CD4-positive, alpha-beta T cell treated with Interleukin-12 subunit alpha and Interleukin-12 subunit beta, for 1 hour (primary cell): ENCODE measurements at places on chromosomes 6 and 20.
A peak's percentile ranks its signal among the peaks of the same experiment; 100 is the strongest.

GRCh38 chr6:109304284-109305015, 77.8 kb downstream of the CD164 start:
- DNase-seq = no peak

DNA sequence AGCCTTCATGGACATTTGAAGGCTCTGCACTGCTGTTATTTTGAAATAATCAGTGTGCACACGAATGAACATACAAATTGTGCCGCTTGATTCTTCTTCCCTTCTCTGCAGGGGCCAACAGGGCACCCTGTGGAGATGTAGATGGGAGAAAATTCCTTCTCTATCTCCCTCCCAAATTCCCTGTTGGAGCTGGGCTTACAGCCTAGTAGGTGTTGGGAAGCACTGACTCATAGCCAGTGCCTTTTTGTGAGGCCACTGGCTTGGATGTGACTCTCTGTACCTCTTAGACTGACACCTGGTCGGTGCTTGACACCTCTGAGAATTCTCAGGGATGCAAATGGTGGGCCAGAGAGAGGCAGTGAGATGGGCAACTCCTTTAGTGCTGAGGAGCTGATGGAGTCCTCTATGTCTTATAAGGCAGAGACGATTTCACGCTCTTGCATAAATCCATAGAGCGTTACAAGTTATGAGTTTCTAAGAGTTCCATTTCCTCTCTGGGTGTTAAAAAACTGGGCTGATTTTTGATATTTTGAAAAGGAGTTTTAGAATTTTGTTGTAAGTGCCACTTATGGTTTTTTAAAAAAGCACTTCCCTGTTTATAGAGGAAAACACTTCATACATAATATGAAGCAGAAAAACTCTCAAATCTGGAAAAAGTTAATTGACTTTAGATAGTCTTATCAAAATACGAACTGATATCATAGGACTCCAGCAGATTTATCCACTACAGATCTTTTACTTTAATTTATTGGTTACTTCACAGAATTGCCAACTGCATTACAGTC, 89.8 kb upstream of the MAP3K7 start:
- no peak for DNase-seq

DNA sequence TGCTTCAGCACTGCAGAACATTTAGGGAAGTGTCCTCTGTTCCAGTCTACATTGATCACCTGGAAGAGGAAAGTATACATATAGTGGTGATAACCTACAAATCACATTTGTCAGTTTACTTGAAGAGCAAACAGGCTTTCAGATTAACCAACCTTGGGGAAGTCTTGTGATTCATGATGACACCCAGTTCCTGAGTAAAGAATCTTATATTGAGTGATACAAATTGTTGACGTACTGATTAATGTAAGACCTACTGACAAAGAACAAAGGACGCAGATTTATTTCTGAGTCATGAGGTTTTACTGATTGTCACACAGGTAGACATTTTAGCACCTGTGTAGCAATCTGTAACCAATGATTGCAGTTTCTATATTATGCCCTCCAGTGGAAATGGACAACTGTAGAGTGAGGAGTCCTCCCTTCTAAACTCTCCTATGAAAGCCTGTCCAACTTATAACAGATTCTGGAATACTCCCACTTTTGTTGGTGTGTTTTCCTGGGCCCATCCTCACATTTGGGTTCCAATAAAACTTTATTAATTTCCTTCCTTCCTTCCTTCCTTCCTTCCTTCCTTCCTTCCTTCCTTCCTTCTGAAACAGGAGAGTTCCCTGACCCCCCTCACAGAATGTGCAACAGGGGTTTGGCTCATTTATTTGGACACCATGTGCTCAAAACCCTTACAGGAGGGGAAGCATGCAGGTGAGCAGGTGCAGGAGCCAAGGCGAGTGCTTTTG, 113.5 kb downstream of the SLC35B3 start:
- DNase-seq = no peak

DNA sequence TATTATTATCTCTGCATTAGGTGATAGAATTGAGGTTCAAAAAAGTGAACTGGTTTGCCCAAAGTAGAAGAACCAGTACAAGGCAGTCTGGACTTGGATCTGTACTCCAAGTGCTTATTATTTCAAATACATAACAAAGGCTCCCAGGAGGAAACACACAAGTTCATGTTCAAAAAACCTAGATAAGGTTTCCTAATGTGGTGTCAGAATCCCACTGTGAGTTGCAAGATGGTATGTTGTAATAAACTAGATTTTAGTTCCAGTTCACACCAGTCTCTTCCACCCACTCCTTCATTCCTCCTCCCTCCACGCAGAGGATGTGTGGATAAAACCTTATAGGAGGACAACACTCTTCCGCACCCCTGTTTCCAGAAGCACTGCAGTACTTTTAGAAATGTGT, 42.8 kb downstream of the KIAA0319 start:
- no peak for DNase-seq

DNA sequence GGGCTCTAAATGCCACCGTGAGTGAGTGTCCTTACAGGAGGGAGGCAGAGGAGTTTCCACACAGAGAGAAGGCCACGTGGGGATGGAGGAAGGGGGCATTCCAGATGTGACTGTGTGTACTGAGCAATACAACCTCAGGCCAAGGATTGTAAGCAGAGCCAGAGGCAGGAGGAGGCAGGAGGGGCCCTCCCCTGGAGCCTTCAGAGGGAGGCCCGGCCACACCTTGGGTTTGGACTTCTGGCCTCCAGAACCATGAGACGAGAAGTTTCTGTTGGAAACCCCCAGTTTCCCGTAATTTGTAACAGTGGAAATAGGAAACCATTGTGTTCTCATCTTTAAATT, 9.3 kb upstream of the KIF25 start:
- no peak for DNase-seq

GRCh38 chr6:110528101-110528929, 51.9 kb upstream of the SLC22A16 start:
- DNase-seq = peak; percentile 68

- DNase-seq = no peak
These were observed 53.0 kb downstream of the LINC00237 start for GRCh38 chr20:21053002-21053762.

DNA sequence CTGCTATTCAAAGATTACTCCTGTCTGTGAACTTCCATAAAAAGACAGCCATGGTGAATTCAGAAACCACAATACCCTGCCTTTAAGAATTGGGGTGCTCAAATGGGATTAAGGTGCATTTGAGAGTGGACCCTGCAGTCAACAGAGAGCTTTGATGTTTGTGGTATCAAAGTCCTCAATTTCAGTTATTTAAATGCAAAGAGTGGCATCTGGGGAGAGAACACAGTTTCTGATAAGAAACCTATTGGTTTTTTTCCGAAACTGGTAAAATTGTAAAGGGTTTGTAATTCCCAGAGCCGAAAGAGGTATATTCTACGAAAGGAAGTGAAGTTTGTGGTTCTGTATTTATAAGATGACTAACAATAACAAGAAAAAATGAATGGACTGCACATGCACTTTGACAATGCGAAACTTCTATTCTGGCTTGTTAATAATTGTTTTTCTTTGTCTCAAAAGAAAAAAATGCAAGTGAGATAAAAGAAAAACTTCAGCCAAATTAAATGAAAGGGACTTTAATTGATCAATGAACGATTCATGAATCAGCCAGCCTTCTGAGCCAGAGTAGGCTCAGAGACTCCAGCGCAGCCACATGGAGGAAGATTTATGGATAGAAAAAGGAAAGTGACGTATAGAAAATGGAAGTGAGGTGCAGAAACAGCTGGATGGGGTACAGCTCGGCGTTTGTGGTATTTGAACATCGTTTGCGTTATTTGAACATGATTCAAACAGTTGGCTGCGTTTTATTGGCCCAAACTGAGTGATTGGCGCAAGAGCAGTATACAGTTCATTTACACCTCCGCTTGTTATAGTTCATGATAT, 70.5 kb upstream of the DUSP22 start:
- no peak for DNase-seq

DNA sequence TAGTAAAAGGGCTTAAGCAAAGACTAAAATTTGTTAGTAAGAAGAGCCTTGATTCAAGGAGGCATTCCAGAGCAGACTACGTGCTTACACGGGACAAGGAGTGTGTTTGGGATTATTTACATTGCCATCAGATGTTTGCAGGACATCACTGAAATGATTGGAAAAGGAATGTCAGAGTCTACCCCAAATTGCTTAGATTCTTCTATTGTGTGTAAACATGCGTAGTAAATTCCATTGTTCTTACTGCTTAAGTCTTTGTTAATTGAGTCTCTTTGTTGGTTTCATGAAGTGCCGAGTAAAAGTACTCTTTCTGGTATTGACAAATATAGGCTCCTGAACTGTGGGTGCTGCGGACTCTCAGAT, 60.5 kb downstream of the CD83 start:
- DNase-seq = no peak

- DNase-seq = no peak
These were observed 82.6 kb upstream of the BMP5 start for GRCh38 chr6:55957961-55958422.

DNA sequence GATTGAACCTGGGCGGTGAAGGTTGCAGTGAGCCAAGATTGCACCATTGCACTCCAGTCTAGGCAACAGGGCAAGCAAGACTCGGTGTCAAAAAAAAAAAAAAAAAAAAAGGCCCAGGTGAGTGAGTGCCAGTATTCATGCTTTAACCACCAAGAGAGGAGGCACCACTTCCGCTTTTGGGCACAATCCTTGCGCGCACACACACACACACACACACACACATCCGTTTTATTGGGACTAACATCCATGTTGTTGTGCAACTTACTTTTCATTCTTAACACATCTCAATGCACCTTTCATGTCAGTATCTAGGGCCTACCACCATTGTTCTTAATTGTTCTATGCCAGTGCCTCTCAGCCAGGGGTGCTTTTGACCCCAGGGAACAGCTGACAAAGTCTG, 263.0 kb downstream of the CDC5L start:
- DNase-seq = no peak

DNA sequence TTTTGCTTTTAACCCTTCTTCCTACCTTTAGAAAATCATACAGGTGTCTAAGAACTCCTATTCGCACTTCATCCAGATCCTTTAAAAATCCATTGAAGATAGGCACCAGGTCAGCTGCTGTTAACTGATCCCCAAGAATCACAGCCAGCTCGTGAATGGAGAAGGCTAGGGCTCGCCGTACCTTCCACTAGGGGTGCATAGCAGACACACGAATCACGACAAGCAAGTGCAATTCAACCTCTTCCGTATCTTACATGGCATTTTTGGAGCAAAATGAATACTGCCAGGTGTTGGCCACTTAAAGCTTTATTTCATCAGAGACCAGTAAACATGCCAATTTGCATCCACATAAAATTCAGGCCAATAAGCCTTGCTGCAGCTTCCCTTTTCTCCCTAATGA, 10.8 kb upstream of the ANKRD60 start:
- no peak for DNase-seq

DNA sequence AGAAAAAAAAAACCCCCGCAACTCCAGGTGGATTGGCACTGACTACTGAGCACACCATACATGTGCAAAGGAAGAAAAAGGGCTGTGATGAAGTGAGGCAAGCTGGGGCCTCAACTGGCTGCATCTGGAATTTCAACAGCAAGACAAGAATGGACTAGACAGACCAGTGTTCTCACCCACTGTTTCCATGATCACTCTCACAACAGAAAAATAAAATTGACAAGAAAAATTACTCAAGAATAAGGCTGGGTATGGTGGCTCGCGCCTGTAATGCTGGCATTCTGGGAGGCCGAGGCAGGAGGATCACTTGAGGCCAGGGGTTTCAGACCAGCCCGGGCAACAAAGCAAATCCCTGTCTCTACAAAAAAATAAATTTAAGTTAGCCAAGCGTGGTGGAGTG, 18.8 kb downstream of the ZNF217 start:
- no peak for DNase-seq

GRCh38 chr6:34553146-34553545, 3.0 kb downstream of the SPDEF start:
- no peak for DNase-seq

- DNase-seq = no peak
These were observed 80.0 kb upstream of the RPS6KA2 start for GRCh38 chr6:166707045-166707444.

GRCh38 chr6:166483573-166484250, 101.0 kb upstream of the MPC1 start:
- DNase-seq = no peak

DNA sequence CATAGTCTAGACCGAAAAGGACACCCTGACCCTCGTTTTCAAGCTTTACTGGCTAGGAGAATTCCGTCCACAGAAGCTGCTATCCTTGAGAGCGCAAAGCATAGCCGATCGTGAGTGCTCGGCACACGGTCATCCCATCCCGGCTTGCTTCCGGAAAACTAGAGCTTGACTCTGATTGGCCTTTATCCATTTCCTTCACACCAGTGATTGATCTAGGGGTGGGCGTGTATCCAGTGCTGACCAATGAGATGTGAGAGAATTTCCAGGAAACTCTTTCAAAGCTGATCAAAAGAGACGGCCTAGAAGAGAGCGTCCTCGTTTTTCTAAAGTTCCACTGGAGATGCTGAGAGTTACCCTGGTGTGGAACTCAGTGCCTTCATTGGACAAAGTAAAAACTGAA, 41.0 kb upstream of the NFATC2 start:
- DNase-seq = no peak

DNA sequence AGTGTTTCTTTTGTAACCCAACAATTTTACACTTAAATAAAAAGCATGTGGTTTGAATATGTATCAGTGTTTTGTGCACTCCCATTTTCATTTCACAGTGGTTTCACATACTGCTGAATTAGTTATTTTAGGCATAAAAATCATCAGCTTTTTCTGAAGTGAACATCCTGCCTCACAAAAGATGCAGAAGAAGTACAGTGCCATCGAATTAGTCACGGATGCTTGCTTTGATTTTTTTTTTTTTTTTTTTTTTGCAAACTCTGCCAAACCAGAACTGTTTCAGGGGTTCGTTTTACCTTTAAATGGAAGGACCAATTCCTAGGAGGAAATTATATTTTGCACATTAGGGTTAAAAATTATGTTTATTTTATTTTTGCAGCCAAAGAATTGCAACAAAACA, 158.6 kb downstream of the RPS12 start:
- DNase-seq = no peak

DNA sequence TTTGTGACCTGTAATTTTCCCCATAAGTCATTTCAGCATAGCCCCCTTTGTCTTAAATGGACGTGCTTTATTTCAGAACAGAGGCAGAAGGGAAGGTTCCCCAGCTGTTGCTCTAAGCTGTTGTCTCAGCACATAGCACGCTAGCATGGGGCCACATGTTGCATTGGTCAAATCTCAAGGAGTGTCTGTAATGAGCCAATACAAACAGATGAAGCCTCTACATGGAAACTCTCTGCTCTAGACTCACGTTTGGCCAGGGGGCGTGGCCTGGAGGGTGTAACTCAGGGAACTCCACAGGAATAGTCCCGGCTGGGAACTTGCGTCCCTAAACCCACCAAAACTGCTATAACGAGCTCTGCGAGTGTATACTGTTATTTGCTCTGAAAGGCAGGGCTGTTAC, 35.2 kb upstream of the SLC22A2 start:
- DNase-seq = no peak

DNA sequence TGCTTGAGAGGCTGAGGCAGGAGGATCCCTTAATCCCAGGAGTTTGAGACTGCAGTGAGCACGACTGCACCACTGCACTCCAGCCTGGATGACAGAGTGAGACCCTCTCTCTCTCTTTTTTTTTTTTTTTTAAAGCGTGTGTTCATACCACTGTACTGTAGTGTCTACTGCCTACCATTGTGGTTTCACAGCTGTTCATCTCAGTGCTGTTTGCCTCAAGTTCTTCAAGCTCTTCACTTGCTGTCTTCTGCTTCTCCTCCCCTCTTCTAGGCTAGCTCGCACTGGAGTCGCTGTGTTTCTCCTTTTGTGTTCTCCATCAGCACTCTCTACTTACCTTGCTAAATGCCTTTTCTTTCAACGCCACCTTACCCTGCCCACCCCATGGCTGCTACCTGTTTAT, 7.4 kb downstream of the FOXO3 start:
- DNase-seq = no peak
